ENCODE measurements at places on chromosomes 5 and 9.
A peak's percentile ranks its signal among the peaks of the same experiment; 100 is the strongest.

DNA sequence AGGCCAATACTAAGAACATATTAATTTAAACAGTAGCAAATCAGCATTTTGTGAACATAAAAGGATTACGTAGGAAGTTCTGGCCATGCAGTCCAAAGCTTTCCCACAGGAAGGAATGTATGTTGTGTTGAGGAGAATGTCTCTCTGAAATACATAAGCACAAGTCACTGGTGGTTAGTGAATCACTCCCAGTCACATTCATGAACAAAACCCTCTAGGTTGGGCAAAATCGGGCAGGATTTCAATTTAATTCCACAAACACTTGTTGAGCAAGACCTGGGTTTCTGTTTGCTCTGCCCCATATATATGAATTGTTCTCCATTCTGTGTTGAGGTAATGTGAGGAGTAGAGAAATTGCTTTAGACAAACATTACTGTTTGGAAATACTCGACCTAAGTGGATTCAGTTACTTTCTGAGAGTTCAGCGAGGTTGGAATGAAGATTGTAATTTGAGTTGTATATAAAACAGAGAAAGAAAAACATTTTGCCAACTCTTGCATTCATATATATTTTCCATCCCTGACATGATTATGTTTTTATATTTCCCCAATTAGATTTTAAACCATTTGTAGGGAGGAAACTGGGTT lies 127.6 kb upstream of the RPS23 start:
- DNase-seq = no peak

GRCh38 chr9:79670269-79670961 lies 98.7 kb downstream of the TLE4 start:
- DNase-seq = no peak

- DNase-seq = no peak
Observed at GRCh38 chr9:88535226-88536022, 446 bp downstream of the NXNL2 start.

DNA sequence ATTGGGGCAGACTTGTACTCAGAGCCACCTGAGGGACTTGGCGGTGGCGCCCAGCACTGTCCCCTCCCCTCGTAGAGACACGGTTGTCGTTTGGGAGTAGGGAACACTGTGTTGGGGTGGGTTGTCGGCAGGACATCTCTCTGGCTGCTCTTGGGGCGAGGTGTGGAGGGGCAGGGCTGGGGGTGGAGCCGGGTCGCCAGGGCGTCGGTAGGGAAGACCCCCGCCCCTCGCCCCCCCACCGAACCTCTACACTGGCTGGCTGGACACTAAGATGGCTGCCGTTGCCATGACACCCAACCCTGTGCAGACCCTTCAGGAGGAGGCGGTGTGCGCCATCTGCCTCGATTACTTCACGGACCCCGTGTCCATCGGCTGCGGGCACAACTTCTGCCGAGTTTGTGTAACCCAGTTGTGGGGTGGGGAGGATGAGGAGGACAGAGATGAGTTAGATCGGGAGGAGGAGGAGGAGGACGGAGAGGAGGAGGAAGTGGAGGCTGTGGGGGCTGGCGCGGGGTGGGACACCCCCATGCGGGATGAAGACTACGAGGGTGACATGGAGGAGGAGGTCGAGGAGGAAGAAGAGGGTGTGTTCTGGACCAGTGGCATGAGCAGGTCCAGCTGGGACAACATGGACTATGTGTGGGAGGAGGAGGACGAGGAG lies 778 bp downstream of the TRIM41 start:
- no peak for DNase-seq

DNA sequence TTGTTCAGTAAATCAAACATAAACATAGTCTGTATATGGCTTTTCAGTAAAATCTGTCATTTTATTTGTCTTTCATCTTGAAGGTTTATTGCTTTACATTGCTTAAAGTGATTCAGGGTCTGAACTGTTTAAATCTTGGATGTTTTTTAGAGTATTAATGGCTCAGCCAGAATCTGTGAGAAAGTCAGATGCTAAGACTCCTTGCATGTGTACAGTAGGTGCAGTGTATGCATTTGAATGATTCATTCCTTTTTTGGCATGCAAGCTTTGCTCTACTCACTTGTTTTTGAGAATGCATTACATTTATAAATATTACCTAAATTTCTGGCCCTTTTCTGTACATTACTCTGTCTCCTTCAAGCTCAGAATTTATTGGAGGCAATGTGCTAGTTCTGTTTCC lies 271.0 kb upstream of the RIOK2 start:
- no peak for DNase-seq

GRCh38 chr5:82657033-82657699 lies 379.0 kb upstream of the RPS23 start:
- no peak for DNase-seq

DNA sequence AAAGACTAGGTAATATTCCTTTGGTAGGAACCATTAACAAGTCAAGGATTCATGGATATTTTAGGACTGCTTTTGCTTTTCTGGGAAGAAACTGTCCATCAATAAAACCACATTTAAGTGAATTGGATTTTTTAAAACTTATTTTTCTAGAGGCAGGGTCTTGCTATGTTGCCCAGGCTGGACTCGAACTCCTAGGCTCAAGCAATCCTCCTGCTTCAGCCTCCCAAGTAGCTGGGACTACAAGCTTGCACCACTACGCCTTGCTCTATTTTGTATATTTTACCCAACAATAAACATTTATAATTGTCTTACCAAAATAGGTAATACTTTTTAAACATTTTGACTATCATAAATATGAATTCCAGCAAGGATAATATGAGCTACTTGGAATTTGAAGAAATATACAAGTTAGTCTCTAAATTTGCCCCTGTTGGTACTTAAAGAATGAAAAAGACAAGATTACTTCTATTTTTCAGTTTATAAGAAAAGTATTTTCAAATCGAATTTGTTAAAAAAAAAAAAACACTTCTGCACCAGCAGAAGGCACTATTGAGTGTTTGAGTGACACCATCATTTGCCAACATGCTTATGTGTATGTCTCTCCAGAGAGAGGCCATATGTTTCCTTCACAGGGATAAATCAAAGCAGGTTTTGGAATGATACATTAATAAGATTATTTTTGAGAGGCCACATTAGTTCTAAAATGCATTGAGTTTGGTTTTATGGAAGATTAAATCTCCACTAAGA lies 60.0 kb upstream of the CARTPT start:
- DNase-seq = no peak

DNA sequence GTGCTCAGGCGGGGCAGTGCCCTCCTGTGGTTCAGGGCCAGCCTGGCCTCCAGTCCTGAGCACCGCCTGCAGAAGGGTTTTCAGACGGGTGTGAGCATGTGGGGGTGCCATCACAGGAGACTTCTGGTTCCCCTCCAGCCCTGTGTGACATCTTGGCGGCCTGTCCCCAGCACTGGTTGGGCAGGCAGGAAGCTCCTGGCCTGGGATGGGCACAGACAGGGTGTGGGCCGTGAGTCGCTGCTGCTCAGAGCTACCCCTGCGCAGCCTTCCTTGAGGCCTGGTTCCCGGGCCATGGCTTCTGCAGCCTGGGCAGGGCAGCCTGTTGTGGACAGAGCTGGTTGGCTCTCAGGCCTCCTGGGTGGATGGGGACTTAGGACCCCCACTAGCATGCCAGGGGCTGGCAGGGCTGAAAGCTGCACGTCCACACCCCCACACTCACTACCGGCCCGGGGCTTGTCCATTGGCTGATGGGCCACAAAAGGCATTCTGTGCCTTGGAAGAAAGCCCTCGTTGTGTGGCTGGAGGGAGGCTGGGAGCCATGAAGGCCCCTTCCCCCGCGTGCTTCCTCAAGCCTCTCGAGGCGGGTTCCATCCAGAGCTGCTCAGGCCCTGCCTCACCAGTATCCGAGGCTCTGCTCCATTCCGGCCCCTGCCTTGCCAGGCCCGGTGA lies 58.7 kb downstream of the RXRA start:
- no peak for DNase-seq

- DNase-seq = no peak
Observed at GRCh38 chr5:178257650-178258049, 25.0 kb upstream of the PHYKPL start.

- DNase-seq = no peak
Observed at GRCh38 chr5:38723426-38723825, 122.4 kb upstream of the OSMR start.

- DNase-seq = no peak
Observed at GRCh38 chr5:98433022-98433421, 340.4 kb upstream of the RGMB start.

DNA sequence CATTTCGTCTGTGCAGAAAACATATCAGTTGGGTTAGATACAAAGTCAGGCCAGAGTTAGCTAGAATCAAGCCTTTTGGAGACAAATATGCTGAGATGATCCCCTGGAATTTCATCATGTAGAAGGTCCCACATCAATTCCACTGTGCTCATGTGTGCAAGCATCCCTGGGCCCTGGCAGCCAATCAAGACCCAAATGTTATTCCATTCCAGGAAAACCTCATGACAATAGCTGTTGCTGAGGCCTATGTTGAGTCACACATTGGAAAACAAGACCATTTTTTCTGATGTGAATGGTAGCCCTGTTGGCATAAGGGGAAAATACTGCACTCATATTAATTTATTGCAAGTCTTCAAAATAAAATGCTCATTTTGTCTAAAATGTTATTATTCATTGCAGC lies 11.5 kb downstream of the SPOCK1 start:
- no peak for DNase-seq

DNA sequence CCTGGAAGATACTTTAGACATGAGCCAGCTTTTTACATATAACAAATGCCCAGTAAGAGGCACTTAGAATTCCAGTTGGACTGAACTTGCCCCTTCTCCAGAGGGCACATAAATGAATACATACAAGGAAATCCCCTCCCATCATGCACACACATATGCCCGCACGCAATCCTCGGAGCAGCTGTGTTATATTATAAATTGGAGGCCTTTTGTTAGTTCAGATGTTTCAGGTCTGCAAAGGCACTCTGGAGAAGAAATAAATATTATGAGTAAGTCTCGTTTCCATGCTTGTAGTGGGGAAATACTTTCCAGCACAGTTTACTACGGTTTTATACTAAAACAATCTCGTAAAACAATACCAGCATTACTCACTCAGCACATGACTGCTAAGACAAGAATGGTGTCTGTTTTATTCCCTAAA lies 17.6 kb upstream of the MUSK start:
- DNase-seq = no peak

DNA sequence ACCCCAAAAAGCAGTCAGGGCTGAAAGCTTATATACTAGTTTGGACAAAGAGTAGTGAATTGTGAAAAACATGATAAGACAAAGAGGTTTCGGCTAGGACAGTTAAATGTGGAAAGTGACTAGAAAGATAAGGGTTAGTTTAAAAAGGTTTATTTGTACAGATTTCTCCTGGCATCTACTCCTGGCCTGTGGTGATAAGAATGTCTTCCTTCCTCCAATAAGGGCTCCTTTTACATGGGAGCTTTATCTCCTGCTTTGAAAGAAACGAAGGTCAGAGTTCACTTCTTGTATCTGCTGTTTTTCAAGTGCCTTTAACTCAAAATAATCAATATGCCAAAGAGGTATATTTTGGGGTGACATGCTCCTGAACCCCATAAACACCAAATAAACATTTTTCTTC lies 776.1 kb upstream of the COX7C start:
- no peak for DNase-seq

GRCh38 chr5:87780831-87781760 lies 368.4 kb upstream of the CCNH start:
- peak; percentile 76 for DNase-seq

- no peak for DNase-seq
Observed at GRCh38 chr5:37950436-37950835, 110.6 kb upstream of the GDNF start.

DNA sequence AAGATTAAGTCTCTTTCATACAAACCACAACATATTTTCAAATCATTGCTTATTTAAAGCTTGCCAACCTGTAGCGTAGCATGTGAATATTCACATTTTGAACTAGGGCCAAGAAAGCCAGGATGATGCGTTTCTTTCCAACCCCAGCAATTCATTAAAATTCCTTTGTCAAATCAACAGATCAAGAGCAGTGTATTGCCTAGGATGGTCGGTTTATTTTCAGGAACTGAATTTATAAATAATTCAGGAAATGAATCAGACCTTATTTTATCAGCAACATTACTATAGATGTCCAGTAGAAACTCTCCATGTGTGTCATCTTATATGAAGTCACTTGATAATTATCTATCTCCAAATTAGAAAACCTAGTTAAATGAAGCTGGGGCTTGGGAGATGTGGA lies 13.2 kb upstream of the AUH start:
- DNase-seq = no peak

DNA sequence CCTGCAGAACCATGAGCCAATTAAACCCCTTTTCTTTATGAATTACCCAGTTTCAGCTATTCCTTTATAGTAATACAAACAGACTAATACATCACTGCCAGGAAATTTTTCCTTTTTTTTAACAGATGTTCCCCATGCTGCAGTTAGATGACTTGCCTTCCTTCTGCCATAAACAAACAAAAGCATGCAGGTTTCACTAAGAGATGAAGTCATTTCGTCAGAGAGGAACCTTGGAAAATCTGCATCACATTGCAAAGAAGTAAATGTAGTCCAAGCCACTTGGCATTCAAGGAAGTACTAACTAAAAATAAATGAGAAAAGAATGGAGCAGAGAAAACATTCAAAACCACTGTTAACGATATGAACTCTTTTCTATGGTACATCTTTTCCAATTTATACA lies 194.1 kb upstream of the EFNA5 start:
- DNase-seq = no peak

- DNase-seq = no peak
Observed at GRCh38 chr5:131381777-131382176, 117.9 kb downstream of the CDC42SE2 start.

- DNase-seq = no peak
Observed at GRCh38 chr5:88899096-88899737, 16.2 kb upstream of the MEF2C start.

- DNase-seq = no peak
Observed at GRCh38 chr5:9201761-9202160, 344.1 kb downstream of the SEMA5A start.

Measured in HCT116 (cell line).